Fibroblast of skin of right biceps (primary cell): ENCODE measurements at places on chromosomes 6 and 20.

DNA sequence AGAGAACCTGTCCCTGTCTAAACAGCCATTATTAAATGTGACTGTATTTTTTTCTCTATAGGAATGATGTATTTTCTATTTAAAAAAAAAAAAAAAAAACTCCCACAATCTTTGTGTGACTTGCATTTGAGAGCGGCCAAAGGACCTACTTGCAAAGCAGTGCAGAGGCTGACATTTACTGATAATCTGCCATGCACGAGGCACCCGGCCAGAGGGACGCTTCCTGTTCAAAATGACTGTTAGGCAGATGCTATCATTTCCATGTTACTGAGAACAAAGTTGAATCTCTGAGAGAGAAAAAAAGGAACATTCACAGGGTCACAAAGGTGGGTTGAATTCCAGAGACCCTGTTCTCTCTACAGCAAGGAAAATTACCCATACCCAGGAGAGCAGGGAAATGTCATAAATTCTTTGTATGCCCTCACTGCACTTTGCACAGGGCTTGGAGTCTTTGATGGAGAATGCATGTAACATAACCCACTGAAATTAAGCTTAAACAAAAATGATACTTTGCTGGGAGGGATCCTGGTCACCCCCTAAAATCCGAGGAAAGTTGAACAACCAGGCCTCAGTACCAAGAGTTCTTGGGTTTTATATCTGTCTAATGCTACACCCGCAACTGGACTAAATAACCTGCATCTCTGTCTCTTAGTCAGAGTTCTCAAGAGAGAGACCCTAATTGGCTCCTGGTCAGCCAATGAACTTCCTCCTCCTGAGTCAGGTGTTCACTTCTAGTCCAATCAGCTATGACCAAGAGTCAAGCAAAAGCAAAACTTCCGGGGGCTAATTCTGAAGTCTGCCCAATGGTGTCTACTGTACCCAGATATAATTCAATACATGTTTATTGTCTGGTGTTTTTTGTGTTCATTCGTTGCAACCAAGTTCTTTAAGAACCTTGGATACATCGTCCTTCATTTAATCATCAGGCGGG is 61.2 kb downstream of the GCLC start:
- no peak for DNase-seq

DNA sequence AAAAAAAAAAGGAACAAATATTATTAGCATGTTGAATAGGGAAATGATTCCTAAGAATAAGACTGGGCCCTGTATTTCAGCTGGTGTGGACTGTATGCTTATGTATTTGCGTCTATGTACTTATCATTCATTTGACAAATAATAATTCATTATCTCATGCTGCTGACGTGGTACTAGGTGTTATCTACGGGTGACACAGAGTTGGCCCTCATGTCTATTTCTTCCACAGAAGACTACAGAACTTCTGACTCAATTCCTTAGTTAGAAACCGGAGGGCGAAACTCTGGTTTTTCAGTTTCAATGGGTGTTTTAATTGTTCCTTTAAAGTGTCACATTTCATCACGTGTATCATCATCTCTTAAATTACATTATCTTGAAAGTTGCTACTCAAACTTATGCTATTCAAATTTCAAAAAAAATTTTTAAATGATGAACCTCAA is 305.9 kb downstream of the CLIC5 start:
- DNase-seq = no peak

DNA sequence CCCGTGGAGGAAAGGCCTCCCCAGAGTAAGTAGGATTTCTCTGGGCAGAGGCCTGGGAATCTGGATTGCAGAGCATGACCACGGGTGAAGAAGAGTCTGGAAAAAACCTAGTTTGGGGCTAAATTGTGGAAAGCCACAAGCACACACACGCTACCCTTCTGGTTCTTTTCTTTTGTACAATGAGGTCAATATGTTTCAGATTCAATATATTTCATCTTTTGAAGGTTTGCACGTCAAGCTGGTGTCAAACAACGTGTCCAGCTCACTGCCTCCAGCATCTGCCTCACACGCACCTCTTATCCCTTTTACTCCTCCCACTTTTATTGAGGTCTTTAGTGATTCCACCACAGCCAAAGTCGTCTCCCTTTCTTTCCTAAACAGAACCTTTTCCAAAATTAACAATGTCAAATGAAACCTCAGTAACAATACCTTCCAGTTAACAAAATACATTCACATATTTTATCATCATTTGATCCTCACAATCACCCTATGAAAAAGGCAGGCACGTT is 773 bp upstream of the EPB41L2 start:
- DNase-seq = no peak

- DNase-seq = no peak
These were observed 45.9 kb downstream of the KCNS1 start for GRCh38 chr20:45055056-45055455.

- DNase-seq = no peak
These were observed 6.8 kb downstream of the NCR2 start for GRCh38 chr6:41342241-41342640.

- DNase-seq = no peak
These were observed 199.6 kb downstream of the TTLL2 start for GRCh38 chr6:167524261-167525111.

DNA sequence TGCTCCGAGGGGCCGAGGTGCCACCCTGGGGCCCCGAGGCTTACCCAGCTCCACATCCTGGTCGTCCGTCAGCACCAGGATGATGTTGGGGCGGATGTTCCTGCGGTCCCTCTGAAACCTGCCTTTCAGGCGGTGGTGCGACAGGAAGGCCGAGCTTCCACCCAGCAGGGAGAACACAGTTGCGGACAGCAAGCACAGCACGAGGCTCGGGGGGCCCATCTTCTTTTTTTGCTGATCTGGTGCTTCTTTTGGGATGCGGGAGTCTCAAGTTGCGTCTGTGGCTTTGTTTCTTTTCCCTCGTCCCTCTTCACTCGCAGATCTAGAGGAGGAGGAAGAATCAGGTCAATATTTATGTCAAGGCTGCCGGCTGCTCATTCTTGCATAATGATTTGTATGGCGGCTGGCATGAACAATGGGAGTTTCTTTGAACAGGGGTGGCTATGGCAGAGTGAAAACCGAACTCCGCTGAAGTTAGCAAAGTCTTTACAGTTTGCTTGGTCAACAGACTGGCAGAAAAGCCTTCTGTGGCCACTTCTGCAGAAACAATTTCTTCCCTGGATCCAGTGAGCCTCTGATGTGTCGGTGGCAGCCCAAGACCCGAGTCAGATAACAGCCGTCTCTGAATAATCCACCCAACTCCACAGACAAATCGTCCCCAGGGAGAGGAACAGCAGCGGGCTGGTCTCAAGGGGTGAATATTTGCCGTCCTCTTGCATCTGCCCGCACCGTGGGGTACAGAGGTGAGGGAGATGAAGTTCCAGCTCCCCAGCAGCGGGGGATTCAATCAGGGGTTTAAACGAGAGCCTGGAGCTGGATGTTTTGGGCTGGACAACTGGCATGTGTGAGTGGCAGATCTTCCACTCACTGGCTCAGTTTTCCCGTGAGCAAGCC is 27.9 kb downstream of the SULF2 start:
- DNase-seq = no peak

DNA sequence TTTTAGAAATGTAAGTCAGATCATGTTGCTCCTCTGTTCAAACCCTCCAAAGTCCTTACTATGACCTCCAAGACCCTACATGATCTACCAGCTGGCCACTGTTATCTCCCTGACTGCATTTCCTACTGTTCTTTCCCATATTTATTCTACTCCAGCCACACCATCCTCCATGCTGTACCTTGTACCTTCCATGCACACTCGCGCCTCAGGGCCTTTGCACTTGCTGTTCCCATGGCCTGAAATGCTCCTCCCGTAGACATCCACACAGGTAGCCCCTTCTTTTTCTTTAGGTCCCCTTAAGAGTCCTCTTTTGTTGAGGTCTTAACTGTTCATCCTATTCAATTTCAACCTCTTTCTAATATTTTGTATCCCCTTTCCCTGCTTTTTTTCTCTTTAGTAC is 47.0 kb downstream of the HEBP2 start:
- no peak for DNase-seq

DNA sequence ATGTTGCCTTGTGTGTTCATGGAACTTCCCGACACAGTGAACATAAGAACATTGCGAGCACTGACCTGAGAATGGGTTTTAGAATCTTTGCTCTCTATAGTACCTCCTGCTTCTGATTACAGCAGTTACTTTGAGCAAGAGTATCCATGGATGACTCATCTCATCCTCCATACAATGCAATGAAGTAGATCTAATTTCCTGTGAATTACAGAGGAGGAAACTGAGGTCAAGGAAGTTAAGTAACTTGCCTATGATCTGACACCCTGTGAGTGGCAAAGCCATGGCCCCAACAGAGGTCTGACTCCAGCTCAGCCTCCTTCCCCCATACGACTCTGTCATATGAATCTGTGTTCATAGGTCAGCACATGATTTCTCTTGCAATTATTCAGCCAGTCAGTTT is 518.1 kb downstream of the TFAP2A start:
- DNase-seq = no peak

GRCh38 chr6:46273911-46274310 is 103.1 kb upstream of the ENPP5 start:
- DNase-seq = no peak

DNA sequence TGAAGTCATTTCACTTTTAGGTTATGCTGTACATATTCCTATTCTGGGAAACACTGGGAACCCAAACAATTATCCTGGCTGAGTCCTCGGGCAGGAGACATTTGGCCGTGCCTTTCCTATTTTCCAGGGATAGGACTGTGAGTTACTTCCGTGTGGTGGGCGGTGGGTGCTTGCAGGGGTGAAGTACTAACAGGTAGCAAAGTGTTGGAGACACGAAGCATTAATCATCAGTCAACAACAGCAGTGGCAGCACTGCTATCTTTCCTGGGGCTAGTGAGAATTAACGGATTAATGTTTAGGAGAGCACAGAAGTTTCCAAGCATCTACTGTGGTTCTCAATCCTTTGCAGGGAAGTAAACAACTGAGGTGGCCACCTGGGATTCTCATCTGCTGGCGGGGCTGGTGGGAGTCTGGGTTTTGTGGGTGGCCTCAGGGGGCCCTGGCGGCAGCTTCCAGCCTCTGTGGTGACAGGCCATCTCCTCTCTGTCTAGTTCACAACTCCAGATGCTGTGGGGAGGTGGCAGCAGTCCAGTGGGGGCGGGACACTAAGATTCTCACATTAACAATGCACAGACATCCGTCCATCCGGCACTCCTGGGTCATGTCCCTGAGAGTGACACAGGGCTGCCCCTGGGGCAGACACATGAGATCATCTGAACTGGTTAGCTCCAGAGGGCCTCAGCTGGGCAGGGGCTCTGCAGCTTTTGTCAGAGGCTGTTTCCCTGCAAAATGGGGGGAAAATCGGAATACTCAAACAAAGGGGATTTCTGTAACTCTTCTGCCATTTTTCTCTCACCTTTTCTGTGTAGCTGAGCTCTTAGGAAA is 90.9 kb downstream of the GJA10 start:
- peak; percentile 91 for DNase-seq

- peak; percentile 61 for DNase-seq
These were observed 157.0 kb upstream of the CITED2 start for GRCh38 chr6:139531148-139532115.
